EL (cell line): ENCODE measurements at places on chromosomes 7 and 10.

- no peak for DNase-seq
Observed at GRCh38 chr10:121501796-121502195, 96.4 kb downstream of the FGFR2 start.

DNA sequence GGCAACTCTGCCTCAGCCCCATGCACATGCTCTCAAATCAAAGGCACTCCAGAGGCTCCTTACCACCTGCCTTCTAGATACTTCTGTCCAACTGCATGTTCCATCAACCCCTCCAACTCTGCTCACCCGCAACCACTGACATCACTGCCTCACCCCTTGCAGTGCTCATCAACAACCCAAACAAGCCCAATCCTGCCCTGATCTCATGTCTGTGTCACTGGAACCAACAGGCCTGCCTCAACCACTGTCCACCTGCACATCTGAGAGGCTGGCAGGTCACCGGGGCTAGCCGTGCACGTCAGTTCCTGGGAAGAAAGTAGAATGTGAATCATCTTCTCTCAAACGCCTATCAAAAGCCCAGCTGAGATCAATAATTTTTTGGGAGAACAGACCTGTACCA, 33.3 kb downstream of the CTBP2 start:
- DNase-seq: no peak

- DNase-seq: no peak
Observed at GRCh38 chr10:92773776-92774175, 74.5 kb upstream of the EXOC6 start.

- peak; percentile 74 for DNase-seq
Observed at GRCh38 chr10:91420868-91421267, 10.7 kb downstream of the HECTD2 start.

DNA sequence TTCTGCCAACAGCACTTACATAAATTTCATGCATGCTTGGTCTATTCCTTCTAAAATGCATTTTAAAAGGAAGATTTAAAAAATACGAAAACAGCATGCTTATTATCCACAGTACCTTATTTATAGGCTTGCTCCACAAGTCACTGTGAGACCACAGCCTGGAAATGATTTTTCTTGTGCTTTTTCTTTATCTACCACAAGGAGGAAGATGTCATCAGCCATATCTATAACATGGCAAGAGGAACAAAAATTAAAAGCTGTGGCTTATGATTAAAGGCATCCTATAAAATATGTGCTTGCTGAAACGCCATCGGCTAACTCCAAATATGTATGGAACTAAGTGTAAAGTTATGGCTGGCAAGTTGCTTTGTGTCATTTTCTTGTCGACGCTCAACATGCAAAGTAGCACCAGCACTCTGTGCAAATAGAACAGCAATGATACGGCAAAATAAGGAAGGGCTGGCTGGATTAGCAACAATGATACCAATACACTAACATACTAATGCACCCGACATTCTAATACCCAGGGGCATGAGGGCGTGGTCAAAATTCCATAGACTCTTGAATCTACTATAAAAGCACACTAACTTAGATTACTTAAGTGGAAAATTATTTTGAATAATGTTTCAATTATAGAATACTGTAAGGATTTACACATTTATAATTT, 41.2 kb upstream of the AKR1E2 start:
- DNase-seq: no peak

- no peak for DNase-seq
Observed at GRCh38 chr7:37304921-37305320, 143.7 kb downstream of the ELMO1 start.

DNA sequence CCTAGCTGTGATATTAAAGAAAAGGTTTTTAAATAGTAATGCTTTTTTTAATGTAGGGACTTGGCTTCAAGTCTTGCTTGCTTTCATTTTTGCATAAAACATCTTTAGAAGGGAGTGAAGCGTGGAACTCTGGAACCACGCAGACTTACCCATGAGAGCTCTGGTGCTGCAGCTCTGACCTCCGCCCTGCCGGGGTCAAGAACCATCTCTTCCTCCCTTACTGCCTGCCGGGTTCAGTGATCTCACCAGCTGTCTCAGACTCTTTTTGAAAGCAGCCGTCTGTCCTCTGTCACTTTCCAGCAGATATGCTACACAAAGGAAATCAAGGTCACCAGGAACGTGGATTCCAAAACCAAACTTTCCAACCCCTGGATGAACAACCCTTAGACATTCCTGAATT, 353.8 kb downstream of the GPR37 start:
- DNase-seq: no peak

- DNase-seq: peak; percentile 97
Observed at GRCh38 chr7:40437498-40437897, 302.7 kb downstream of the SUGCT start.
